Stimulated activated CD4-positive, alpha-beta T cell treated with anti-CD3 and anti-CD28 coated beads, Interleukin-2, amount 100 ng/mL, for 4 hours (primary cell): ENCODE measurements at places on chromosomes 3 and 15.

DNA sequence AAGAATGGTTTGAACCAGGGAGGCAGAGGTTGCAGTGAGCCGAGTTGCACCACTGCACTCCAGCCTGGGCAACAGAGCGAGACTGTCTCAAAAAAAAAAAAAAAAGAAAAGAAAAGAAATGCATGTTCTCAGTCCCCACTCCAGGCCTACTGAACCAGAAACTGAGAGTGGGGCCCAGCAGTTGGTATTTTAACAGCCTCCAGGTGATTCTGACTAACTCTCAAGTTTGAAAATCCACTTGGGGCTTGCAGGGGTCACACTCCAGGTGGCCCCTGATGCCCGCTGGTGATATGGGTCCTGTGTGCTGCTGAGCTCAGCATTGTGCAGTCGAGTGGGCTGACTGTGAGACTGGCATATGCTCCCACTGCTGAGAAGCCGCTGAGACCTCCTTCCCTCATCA is 133.7 kb upstream of the C2CD4B start:
- no peak for DNase-seq

DNA sequence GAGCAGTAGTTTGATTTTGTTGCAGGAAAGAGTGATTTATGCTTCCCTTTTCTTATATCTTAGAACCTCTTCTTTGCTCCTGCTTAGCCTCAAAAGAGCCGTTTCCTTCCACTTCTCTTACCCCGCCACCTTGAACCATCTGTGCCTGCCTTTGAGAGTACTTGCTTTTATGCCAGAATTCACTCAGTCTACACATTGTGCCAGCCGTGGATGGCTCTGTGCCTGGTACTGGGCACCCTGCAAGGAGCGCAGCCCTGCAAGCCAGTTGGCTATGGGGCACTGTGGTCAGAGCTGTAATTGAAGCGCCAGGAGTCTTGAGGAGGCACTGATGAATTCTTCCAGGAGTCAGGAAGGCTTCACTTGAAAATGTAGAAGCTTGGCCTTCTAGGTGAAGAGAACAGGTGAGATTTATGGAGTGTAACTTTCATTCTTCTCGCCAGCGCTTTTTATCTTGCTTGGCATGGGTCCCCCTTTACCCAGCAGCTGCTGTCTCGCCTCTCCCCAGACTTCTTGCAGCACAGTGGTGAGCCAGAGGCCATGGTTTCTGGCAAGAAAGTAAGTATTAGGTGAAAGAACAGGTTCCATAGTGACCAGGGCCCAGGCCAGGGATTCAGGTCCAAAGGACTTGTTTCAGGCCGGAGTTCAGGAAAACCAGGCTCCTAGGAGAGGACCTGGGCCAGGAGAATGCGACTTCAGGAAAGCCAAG is 4.9 kb downstream of the TMED3 start:
- no peak for DNase-seq

- no peak for DNase-seq
Measured at GRCh38 chr15:40115670-40116093, 7.0 kb upstream of the BMF start.

- DNase-seq: no peak
Measured at GRCh38 chr3:64677961-64678716, 9.7 kb downstream of the ADAMTS9 start.

DNA sequence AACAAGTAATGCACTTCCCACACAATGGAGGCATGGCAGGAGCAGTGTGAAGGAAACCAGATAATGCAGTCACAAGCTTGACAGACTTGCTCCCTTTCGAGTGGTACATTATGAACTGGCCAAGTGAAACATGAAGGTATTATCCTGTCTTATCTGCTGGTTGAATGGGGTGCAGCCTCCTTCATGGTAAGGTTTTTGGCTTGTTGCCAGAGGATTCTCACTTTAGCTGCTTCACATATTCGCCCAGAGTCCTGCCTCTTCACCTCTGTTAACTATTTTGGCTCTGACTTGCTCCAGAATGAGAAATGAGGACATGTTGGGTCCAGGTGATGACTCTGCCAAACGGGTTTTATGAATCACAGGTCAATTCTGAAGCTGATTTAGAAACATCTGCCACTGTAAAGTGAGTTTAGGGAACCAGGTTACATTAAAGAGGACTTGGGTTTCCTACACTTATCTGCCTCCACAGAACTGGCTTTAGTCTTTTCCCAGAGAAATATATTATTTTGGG is 19.5 kb upstream of the CCDC39 start:
- DNase-seq: no peak

DNA sequence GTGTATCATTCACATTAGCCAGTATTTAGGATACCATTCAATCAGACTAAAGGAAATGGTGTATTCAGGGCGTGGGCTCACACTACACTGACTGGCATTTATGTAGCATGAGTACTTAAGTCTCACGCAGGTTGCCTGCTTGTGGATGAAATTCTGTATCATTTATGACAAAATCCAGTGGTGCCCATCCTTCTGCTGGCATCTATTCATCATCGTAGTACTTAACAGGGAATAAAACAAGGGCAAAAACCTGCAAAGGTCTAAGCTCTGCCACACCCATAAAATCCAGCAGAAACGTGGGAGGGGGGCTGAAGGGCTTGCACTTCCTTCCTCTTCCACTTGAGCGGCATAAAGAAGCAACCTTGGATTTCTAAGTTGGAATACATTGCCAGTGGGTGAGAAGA is 2.7 kb downstream of the GAP43 start:
- no peak for DNase-seq

GRCh38 chr3:133849346-133849745 is 43.7 kb downstream of the SRPRB start:
- no peak for DNase-seq

- DNase-seq: no peak
Measured at GRCh38 chr15:44145495-44145894, 49.6 kb downstream of the FRMD5 start.

- DNase-seq: no peak
Measured at GRCh38 chr3:82376883-82377282, 615.4 kb upstream of the GBE1 start.

DNA sequence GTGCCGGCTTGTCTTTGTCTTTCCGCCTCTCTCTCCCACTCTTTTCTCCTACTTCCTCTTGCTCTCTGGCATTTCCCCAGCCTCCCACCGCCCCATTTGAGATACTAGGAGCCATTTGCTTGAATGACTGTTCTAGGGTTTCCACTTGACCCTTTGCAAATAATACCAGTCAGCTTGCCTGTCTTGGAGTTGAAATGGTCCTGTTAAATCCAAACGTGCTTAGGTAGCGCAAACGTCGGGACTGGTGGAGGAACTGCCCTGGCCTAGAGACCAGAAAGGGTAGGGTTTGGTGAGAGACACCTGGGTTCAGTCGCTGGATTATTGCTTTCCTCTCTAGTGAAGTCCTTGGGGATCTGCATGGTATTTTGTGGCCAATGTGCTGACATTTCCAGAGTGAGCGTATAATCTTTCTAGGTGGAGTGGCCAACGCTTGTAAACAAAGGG is 10.6 kb downstream of the ZIC1 start:
- no peak for DNase-seq

GRCh38 chr15:35690698-35691116 is 144.7 kb upstream of the DPH6 start:
- DNase-seq: no peak

DNA sequence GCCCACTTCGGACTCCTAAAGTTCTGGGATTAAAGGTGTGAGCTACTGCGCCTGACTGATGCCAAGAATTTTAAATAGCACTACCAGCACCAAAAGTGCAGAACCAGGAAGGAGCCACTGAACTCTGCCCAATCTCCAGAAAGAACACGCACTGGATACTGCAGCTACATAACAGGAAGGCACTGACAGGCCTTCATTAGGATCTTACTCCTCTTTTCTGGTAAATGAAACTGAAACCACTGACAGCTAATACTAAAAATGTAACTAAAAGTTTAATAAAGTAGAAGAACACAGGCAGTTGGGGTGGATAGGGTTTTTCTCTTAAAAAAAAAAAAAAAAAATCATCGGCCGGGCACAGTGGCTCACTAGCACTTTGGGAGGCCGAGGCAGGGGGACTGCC is 74.1 kb upstream of the CHRM5 start:
- DNase-seq: no peak

GRCh38 chr3:187736418-187736871 is 8.8 kb downstream of the BCL6 start:
- DNase-seq: no peak

- no peak for DNase-seq
Measured at GRCh38 chr3:156201411-156202405, 81.3 kb downstream of the KCNAB1 start.

DNA sequence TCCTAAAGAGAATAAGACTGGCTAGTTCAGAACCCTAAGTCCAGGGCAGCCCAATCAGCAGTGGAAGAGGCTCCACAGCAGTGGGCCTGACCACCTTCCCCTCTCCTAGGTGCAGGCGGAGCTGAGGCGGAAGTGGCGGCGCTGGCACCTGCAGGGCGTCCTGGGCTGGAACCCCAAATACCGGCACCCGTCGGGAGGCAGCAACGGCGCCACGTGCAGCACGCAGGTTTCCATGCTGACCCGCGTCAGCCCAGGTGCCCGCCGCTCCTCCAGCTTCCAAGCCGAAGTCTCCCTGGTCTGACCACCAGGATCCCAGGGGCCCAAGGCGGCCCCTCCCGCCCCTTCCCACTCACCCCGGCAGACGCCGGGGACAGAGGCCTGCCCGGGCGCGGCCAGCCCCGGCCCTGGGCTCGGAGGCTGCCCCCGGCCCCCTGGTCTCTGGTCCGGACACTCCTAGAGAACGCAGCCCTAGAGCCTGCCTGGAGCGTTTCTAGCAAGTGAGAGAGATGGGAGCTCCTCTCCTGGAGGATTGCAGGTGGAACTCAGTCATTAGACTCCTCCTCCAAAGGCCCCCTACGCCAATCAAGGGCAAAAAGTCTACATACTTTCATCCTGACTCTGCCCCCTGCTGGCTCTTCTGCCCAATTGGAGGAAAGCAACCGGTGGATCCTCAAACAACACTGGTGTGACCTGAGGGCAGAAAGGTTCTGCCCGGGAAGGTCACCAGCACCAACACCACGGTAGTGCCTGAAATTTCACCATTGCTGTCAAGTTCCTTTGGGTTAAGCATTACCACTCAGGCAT is 33.7 kb downstream of the VIPR1 start:
- DNase-seq: no peak

GRCh38 chr15:57160823-57161560 is 215.3 kb upstream of the CGNL1 start:
- no peak for DNase-seq

GRCh38 chr15:69555080-69555479 is 102.5 kb downstream of the RPLP1 start:
- no peak for DNase-seq

GRCh38 chr3:155712008-155712407 is 32.9 kb downstream of the PLCH1 start:
- no peak for DNase-seq

DNA sequence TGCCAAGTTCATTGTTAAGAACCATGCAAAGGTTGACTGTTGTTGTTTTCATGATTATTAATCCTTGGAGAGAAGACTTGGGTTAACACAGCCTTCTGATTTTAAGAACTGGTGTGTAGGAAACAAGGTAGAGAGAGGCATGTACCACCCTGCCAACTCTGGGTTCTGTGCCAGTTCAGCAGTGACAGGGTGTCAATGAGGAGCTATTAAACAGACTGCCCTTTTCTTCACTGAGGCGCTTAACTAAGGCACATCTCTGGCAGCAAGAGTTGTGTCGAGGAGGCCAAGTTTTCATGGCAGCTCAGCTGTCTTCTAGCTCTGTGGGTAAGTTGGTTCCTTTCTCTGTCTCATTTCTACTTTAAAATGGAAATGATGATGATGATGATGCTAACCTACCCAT is 117.6 kb downstream of the FEZF2 start:
- no peak for DNase-seq

DNA sequence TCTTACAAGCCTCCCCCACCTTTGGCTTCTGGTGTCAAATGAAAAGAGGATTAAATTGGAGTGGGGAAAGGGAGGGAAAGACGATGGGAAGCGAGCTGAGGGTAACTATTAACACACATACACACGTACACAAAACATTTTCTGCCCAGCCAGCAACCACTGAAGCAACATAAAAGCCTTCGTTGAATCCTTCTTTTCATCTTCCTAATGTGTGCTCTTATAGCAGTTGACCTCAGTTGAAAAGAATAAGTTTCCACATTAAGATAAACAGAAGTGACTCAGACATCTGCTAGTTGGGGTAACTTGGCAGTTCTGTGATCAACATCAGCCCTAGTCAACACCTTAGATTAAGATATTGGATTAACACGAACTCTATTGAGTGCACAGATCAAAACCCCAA is 558.5 kb downstream of the MECOM start:
- no peak for DNase-seq

DNA sequence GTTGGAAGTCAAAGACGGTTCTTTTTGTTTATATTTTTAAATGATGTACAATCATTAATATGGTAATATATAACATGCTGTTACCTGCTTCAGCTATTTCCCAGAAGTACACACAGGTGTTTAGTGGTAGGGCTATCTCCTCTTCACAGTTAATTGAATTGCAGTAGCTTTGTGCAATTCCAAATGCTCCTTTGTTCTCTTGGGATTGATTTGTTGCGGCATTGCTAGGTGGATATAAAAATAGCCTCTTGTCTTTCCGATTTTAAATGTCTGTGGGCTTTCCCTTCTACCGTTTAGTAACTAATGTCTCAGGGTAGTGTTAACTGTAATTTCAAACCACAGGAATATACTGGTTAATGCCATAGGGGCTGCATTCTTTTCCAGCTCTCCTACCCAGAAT is 307.6 kb upstream of the SLITRK3 start:
- DNase-seq: no peak

DNA sequence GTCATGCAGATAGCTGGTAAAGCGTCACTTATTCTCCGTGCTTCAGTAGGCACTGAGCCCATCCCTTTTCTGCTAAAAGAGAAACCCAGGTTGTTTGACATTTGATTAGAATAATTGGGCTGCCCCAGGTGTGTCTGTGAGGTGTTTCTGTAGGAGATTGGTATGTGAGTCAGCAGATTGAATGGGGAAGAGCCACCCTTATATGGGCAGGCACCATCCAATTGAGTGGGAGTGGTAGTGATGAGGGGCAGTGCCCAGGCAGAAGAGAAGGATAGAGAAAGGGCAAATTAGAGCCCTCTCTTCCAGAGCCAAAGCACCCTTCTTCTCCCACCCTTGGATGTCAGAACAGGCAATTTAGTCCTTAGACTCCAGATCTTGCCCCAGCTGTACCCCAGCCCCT is 384.3 kb upstream of the GBE1 start:
- no peak for DNase-seq

DNA sequence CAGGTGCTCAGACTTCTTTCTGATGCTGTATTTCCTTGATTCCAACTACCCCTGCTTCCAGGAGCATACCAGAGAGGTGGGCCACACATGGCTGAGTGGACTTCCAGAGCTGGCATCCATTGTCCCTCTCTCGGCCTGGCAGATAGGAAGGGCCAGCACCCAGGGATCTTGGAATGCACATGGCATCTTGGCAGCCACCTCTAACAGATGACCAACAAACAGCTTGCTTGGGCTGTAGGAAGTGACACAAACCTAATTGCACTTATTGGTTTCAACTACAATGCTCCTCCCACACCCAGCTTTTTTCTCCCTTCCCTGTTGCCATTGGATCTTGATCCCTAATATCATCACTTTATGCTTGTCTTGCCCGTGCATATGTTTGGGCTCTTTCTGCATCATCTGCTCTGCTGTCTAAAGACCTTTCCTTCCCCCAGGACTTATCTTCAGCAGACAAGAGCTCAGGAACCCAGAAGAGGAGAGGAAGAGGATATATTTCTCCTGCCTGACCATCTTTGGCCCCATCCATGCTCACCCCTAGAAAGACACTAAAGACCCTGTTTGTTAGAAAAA is 294.6 kb downstream of the NTRK3 start:
- DNase-seq: no peak

- no peak for DNase-seq
Measured at GRCh38 chr3:184737063-184737462, 25.2 kb upstream of the MAGEF1 start.
